Right atrium auricular region (tissue), 2 donors: ENCODE measurements at places on chromosomes 4 and X. TPM values are rescaled to one million over a fixed set of nuclear protein-coding genes. Genes with fewer than 3 reads are reported as not detected.

GRCh38 chr4:4974727-4975126 lies 44.5 kb downstream of the CYTL1 start:
- DNase-seq = no peak

DNA sequence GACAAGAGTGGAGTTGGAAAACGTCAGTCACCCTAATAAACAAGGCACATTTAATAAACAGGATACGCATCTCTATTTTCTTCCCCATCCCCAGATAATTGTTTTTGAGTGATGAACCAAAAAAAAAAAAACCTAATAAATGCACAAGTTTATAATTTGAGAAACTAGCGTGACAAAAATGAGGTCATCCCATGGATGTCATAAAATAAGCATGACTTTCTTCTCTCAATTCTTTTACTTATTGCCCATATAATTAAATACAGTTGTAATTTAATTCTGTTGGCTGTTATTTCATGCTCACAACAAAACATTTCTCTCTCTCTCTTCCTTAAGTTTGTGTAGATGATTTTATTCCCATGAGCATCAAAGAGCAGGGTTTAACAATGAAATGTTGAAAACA lies 20.7 kb downstream of the PRKG2 start:
- DNase-seq = no peak

GRCh38 chrX:123731258-123731986 lies 1.4 kb downstream of the THOC2 start:
- no peak for DNase-seq

DNA sequence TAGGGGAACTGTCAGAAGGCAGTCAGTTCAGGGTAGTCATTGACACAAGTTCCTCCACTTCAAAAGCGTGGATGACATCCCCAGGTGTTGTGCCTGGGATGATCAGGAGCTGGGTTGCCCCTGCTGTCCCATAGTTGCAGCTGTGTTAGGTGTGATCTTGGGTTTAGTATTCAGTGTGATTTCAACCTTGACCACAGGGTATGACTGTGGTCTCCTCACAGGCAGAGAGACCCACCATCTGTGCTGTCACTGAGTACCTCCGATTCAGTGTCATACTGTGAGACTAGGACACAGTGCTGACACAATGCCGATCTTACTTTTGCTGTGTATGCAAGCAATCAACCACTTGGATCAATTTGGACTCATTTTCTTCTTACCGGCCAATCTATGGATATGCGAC lies 25.2 kb downstream of the FOXR2 start:
- no peak for DNase-seq

RTL9 gene
- total RNA-seq = 0.67 TPM

ADGRA3 gene
- 28.3 TPM for total RNA-seq
